Right renal pelvis (tissue), 4 donors: ENCODE measurements at places on chromosomes 4 and X. TPM values are rescaled to one million over a fixed set of nuclear protein-coding genes. Genes with fewer than 3 reads are reported as not detected.

Gene GPR78
- 0.55 TPM for polyA plus RNA-seq

- no peak for DNase-seq
These were observed 44.5 kb upstream of the BLTP1 start for GRCh38 chr4:122107680-122108079.

Gene AMBN
- 1.2 TPM for polyA plus RNA-seq

DNA sequence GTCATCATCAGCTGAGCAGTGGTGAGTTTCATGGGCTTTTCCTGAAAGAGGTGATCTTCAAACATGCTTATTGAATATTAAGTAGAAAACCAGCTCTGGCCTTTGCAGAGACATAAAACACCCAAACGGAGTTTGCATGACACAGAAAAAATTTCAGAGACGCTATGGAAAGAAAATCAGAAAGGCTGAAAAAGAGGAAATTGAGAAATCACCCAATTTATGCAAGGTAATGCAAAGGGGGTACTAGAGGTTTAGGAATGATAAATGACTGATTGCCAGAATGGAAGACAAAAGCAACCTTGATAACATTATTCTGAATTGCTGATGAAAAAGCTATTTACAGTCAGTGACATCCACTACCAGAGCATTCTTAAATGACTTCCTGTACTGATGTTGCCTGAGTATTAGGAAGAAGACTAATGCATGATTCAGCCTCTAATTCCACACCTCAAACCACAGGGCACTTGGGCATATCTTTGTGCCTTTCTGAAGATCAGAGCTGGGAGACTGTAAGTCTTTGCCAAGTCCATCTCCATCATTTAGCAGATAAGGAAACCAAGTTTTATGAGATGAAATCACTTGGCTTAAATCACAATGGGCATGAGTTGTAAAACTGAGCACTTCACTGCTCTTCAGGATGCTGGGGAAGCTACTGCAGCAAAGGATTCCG is 565.7 kb downstream of the PPARGC1A start:
- no peak for DNase-seq

DNA sequence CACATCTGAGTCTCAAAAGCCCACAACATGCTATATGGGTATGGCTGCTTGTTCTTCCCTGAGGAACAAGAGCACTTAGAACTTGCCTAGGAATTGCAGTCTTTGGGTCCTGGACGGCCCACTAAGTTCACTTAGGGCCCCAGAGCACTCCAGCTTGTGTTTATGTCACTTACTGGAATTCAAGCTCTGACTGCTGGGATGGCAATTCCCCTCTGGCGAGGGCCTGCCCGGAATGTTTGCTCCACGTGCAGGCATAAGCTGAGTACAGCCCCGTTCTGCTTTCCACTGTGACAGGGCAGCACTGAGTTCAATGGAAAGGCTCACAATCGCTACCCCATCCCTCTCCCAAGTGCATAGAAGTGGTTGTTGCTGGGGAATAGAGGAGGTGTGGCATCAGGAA is 25.9 kb upstream of the RASSF6 start:
- DNase-seq: no peak

DNA sequence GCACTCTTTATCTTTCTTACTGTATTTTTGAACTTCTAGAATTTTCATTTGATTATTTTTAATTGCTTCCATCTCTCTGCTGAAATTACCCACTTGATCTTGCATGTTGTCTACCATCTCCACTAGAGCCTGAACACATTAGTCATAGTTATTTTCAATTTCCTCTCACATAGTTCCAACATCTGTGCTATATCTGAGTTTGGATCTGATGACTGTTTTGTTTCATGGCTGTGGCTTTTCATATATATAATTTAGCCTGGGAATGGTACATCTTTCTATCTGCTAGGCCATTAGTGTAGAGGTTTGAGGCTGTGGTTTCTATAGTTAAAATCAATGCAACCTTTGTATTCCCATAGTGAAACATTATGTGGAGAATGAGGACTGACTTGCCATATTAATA is 33.2 kb downstream of the NPY2R start:
- DNase-seq: no peak
